CD8-positive, alpha-beta memory T cell (primary cell): ENCODE measurements at places on chromosomes 12 and 14.

DNA sequence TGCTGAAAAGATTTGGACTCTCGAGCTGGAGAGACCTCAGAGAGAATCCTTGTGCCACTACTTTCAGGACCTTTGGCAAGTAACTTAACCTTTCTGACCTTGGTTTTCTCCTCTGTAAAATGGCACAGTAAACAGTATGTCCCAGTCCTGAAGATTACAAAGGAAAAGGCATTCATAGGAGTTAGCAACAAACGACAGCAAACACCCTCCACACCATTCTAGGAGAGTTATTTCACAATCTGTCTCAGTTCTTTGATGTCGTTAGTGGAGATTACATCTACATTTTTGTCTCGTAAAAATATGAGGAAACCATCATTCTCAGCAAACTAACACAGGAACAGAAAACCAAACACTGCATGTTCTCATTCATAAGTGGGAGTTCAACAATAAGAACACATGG lies 205.7 kb downstream of the ITPR2 start:
- no peak for DNase-seq

DNA sequence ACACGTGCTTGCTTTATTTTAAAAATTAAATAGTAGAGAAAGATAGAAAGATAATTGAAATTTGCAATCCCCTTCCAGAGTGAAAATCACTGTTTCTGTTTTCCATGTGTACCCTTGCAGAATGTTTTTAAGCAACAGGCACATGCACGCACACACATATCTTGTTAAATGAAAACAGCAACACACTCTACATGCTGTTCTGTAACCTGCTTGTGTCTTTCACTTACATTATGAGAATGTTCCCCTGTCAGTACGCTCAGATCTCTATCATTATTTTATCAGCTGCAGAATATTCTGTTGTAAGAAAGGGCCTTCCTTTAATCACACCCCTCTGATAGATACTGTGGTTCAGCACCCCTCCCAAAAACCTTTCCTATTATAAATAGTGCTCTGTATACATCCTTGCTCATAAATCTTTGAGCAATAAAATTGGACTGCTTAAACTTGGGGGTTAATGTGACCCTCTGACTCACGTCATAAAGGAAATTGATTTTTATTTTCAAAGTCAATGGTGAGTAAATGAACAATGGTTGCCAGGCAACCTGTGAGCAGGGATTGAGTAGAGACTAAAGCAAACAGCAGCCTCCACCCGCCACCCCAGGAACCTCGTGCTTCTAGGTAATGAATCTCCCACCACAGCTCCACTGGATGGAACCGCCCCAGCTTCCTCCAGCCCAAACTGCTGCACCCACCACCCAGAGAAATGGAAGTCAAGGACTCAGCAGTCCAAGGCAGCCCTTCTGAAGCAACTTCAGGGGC lies 31.9 kb upstream of the CHGA start:
- DNase-seq: no peak

GRCh38 chr12:66636771-66637170 lies 42.1 kb downstream of the GRIP1 start:
- no peak for DNase-seq

DNA sequence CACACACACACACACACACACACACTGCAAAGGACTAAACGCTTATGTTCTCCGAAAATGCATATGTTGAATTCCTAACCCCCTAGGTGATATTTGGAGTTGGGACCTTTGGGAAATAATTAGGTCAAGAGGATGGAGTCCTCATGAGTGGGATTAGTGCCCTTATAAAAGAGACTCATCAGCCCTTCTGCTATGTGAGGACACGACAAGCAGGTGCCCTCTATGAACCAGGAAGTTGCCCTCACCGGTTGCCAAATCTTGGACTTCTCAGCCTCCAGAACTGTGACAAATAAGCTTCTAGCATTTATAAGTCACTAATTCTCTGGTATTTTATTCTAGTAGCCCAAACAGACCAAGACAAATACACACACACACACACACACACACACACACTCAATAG lies 20.7 kb upstream of the TCP11L2 start:
- no peak for DNase-seq

- DNase-seq: no peak
Measured at GRCh38 chr12:98763656-98764055, 118.6 kb downstream of the APAF1 start.
